Uterus (tissue), 4 donors: ENCODE measurements at places on chromosomes 6 and 20.

GRCh38 chr6:113500221-113500620, 356.9 kb upstream of the MARCKS start:
- DNase-seq, result no peak

DNA sequence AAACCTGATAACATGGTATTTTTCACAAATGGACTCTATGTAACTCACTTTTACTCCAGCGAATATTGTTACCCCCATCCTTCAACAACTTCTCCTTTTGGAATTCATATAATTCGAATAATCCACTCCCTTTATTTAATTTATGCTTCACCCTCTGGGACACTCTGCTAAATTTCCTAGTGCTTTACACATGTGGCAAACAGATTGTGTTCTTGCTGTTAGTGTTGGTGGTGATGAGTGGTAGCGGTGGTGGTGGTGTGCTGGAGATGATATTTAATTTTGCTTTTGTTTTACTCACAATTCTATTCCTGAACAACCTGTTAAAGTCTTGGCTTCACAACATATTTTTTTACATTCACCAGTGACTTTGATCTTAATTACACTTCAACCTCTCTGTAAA, 32.8 kb downstream of the HTR1B start:
- no peak for DNase-seq

DNA sequence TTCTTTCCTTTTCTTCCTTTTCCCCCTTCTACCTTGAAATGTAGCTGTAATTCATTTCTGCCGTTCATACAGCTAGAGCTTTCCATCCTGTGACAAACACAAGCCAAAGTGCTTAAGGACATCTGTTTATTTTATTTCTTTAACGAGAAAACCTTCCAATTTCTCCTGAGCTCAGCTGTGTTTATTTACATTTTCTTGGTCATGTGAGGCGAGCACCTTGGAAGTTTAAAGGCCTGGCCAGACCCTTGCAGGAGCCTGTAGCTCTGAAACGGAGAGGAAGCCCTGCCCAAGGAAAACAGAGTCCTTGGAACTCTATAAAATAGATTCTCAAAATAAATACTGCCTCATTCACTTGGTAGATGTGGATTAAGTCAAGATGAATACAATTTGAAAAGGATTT, 223.1 kb downstream of the EYA2 start:
- DNase-seq, result no peak

- DNase-seq, result no peak
Observed at GRCh38 chr6:3320238-3320811, 61.6 kb downstream of the PSMG4 start.

DNA sequence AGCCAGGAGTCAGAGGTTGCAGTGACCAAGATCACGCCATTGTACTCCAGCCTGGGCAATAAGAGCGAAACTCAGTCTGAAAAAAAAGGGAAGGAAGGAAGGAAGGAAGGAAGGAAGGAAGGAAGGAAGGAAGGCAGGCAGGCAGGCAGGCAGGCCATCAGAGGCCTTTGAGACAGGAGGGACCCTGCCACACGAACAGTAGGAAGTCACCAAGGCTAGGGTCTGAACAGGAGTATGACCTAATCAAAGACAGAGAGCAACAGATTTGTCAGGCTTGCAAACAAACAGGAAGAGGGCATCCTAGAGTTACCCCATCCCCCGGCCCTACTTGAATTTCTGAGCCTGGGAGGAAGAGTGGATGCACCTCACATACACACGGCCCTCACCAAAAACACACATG, 67.1 kb downstream of the FGD2 start:
- no peak for DNase-seq

DNA sequence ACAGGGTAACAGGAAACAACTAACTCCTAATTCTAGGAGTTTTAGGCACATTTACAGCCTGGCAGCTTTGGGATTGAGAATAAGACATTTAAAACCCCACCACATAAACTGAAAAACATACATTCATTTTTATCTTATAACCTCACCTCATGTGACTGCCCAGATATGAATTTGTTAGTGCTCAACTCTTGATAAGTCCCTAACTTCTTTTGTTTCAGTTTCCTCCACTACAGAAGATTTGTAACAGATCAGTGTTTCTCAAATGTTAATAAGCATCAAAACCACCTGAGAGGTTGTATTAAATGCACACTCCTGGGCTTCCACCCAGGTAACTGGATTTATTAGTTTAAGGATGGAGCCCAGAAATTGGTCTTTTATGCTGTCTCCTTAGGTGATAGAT, 190.1 kb upstream of the ARID1B start:
- DNase-seq, result no peak
